SW 1271 (cell line): ENCODE measurements at places on chromosomes 5 and 9.
A peak's percentile ranks its signal among the peaks of the same experiment; 100 is the strongest.

DNA sequence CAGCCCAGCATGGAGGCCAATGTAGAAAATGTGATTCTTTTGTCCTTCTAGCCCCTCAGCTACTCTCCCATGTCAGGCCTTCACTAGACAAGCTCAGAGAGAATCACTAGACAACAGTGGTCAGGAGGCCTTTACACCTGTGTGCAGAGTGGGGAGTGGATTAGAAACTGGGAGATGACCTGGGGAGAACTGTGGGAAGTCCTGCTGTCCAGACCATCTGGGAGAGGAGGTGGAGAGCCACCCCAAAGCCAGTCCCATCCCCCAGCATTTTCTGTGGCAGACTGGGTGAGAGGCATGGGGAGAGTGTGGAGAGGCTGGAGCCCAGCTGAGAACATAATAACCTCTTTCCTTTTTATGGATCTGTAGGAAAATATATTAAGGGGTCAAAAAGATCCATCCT lies 452.0 kb upstream of the DMAC1 start:
- DNase-seq, result no peak

DNA sequence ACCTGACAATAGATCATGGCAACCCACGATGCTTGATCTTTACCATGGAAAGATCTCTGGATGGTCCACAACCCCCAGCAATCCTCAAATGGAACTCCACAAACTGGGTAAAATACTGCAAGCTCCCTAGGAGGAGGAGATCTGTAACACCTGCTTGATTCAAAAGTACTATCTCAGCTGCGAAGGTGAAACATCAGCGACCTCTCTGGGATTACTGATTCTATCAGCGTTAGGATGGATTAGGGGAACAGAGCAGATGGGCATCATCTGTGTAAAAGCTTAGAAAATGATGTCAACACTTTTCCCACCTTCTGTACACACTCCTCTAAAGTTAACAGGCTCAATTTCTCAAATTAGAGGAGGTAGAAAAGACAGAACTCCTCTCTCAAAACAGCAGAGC lies 31.5 kb upstream of the TRPC7 start:
- DNase-seq, result no peak

DNA sequence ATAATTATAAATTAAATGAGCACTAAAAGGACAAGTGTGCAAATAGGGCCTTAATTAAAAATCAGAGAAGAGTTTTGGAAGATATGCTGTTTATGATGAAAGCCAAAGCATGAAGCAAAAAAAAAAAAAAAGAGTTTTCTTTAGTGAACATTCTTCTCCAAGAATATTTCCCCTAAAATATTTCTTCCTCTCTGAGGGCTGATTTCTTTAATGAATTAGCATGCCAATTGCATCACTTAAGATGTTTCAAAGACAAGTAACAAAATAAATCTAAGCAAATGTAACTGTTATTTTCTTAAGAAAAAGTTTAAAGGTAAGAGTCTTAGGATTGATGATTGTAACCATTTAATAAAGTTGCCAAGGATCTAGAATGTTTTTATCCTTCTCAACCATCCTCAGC lies 81.6 kb upstream of the MPDZ start:
- DNase-seq, result no peak

DNA sequence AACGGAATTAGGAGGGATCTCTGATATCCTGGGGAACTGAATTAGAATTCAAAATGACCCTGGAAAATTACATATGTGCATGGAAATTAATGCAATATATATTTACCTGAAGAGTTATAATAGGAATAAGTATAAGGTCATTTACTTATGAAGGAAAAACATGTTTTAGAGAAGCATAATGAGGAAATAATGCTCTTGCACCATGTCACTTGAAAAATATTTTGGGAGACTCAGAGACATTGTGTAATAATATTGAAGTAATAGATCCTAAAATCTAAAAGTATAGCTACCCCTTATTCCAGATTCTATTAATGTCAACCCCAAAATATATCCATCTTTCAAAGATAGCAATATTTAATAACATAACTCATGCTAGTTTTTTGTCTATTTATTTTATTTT lies 28.4 kb downstream of the SPZ1 start:
- no peak for DNase-seq

DNA sequence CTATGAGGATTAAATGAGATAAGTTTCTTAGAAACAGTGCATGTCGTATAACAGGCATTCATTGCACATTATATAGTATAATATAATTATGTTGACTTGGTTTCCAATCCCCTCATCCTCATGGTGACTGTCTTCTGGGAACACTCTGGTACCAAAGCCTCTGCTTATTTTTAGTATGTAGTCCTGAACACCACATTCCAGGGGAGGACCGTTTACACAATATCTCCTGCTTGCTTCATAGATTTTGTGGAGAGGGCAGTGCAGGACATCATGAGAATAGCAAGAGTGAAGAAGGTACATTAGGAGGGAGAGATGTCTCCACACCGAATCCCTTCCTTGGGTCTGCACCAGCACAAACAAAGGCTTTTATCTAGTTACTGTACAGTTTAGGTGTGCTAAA lies 20.5 kb upstream of the BHMT start:
- DNase-seq, result no peak

DNA sequence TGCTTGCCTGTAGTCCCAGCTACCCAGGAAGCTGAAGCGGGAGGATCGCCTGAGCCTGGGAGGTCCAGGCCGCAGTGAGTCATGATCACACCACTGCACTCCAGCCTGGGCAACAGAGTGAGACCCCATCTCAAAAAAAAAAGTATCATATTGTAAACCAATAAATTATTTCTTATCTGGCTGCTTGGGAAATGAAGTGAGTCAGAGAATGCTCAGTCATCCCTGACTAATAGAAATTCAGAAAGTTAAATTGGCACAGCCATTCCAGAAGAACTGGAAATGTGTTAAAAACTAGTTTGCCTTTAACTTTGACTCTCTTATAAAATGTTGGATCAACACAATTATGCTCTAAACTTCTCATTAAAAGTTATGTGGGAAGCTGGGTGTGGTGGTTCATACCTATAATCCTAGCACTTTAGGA lies 9.8 kb upstream of the GNE start:
- no peak for DNase-seq

GRCh38 chr5:132661231-132662003 lies 3.4 kb downstream of the IL13 start:
- DNase-seq, result no peak

DNA sequence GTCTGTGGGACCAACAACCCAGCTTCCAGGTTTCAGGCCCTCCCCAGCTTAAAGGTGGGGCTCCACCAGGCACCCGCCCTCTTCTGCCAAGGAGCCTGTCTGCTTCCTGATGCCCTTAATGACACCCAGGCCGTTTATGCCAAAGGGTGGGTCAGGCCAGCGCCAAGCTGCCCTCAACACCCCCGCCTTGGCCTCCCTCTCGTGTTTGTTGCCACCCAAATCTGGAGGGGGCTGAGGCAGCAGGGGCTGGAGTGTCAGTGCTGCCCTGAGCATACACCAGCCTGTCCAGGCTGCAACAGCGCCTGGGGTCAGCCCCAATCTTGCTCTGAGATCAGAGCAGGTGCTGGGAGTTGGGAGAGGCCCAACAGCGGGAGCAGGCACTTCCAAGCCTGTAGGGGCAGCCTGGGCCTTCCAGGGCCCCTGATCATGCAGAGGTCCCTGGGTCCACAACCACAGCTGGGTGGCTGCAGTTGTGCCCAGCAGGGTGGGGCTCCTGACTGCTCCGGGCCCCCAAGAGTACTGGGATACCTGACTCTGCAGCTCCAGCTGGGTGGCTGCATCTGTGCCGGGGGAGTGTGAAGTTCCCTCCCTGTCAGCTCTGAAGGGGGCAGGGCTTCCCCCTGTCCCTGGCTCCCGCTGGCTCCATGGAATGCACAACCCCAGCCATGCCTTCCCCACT lies 34.5 kb upstream of the TYRP1 start:
- no peak for DNase-seq

DNA sequence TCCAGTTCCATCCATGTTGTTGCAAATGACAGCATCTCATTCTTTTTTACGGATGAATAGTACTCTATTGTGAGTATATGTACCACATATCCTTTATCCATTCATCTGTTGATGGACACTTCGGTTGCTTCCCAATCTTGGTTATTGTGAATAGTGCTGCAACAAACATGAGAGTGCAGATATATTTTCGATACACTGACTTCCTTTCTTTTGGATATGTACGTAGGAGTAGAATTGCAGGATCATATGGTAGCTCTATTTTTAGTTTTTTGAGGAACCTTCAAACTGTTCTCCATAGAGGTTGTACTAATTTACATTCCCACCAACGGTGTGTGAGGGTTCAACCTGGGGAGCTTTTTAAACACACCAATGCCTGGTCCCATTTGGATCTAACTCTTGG lies 22.3 kb downstream of the GALNT12 start:
- DNase-seq, result no peak

DNA sequence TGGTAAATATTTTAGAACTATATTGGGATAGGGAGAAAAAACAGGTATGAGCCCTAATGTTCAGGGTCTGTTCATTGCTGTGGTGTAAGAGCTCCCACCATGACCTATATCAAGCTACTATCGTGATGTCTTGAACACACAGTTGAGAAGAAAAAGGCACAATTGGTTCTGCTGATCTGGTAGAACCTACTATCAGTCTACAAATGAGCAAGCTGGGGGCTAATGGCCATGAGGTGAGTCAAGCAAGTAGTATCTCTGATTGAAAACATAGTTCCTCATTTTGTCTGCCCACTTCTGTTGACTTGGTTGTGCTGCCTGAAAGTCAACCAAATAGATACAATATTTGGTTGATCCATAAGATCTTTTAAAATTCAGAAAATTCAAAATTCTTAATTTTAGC lies 1026.3 kb downstream of the CDH12 start:
- no peak for DNase-seq

- no peak for DNase-seq
These were observed 196.0 kb downstream of the MED10 start for GRCh38 chr5:6182271-6182815.

DNA sequence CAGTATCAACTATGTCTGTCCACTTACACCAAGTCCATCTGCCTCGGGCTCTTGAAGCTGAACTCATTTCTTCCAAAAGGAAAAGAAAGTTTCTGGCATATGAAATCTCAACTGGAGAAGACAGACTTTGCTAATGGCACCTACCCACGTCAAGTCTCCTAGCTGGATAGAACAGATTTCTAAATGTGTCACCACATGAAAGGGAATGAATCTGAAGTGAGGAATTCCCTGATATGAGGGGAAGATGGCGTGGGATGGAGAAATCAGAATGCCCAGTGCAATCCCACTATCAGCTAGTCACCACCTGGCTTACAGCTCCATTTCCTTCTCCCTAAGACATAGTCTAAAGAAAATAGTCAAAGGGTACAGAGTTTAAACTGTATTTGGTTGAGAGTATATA lies 144.7 kb downstream of the PAPPA start:
- DNase-seq, result no peak

- no peak for DNase-seq
These were observed 41.5 kb downstream of the SVEP1 start for GRCh38 chr9:110537841-110538646.

DNA sequence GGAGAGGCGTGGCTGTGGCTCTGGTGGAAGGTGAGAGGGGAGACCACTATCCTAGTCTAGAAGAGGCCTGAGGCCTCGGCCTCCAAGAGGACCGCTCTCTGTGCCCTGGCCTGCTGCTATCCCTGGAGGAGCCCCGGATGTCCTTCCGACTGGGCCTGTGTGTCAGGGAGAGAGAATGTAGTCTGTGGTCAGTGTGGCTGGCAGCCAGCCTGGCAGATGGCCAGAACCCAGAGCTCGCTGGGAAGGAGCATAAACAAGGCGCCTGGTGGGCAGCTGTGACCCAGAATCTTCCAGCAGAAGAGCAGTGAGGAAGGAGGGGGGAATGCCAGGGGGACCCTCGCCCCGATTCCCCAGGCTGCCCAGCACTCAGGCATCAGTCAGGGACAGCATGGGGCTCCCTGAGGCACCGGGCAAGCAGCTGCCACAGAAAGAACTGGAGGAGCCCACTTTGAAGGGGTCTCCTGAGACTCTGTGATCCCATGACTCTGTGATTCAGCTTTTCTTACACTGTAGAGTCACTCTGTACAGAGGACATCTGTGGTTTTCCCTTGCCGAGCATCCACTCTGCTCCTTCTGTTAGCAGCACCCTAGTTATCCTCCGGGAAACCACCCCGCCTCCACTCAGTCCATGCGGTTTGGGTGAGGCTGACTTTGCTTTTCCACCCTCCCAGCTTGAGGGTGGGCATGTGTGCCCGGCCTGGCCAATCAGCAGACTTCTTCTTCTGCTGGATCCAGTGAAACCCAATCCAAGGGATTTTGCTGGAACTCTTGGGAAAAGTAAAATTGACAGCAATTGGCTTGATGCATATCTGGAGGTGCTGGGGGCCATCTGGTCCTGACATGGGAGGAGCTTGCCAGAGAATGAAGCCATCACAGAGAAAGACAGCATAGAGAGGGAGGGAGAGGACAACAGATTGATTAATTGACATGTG lies 46.2 kb upstream of the PWWP2A start:
- DNase-seq, result peak; percentile 99

DNA sequence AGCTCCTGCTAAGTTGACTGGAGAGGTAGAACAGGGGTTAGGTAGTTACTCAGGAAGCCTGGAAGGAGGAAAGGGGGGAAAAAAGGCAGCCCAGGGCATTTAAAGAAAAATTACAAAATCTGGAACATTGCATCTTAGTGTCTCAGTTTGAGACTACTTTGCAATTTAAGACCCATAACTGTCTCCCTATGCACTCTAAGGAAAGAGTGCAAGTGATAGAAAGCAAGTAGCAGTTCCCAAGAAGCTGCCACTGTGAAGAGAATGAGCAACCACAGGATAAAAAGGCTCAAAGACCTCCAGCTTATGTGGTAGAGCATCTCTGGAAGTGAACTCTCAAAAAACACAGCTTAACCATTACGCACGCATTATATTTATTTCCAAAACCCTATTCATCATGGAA lies 141.8 kb downstream of the SLCO4C1 start:
- DNase-seq, result no peak

DNA sequence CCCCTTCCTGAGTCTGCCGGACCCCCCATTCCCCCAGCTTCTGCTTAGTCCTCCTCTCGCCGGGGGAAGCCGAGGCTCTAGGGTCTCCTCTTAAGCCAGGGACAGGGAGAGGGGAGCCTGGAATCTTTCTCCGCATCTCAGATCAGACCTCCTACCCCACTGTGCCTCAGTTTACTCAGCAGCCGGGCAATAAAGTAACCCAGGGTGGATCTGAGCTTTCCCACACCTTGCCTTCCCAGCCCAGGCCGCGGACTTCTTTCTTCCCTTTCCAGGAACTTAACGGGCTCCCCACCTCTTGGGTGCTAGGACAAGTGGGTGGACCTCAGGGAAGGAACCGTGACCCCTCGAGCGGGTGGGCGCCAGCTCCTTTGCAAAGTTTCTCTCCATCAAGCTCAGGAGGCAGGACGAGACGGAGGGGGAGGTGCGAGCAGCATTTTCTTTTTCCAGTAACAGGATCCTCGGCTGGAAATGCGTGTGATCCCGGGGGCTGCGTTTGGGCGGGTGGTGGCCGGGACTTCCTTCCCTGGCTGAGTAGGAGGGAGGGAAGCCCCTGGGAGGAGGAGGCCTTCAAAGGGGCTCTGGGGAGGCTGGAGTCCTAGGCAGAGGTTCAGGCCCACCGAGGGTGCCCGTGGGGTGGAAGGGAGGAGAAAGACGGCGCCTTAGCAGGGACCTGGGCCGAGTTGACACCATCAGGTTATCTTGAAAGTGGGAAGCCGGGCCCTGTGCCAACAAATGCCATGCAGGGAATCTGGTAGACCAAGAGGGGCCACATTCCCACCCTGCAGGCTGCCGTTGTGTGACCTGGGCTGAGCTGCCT lies 795 bp downstream of the DAB2IP start:
- no peak for DNase-seq
